ENCODE measurements at places on chromosomes 4 and X.

DNA sequence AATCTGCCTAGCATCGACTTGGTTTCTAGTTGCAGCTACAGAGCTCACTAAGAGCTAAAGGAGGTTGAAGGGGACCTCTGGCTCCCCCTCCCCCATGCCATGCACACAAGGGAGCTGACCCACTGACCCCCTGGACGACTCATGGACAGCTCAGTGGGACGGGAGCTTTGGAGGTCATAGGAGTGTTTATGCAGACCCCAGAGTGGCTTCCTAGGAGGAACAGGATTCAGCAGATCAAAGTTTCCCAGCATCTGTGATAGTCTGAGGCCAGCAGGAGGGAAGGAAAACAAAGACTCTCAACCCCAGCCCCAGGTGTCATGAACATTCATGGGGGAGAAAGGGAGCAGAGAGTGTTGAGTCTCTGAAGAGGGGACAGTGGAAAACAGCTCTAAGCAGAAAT is 104.4 kb downstream of the ARSF start:
- no peak for ATAC-seq

GRCh38 chr4:123848606-123849005 is 452.0 kb downstream of the SPRY1 start:
- ATAC-seq, result no peak

DNA sequence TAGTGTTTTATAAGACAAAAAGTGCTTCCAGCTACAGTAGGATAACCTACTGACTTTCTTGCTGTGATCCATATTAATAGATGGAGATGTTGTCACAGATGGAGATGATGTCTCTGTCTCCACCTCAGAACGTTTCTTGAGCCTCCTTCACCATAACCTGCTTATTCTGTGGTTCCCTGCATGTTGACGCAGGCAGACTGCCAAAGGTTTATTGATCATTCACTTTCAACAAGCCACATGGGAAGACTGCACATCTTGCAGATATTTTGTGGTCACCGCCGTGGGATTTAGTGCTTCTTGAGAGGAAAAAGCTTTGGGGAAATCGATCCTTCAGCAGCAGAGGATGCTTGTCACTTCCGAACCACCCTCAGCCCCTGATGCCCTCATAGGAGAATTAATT is 943.0 kb upstream of the PRKX start:
- ATAC-seq, result no peak

DNA sequence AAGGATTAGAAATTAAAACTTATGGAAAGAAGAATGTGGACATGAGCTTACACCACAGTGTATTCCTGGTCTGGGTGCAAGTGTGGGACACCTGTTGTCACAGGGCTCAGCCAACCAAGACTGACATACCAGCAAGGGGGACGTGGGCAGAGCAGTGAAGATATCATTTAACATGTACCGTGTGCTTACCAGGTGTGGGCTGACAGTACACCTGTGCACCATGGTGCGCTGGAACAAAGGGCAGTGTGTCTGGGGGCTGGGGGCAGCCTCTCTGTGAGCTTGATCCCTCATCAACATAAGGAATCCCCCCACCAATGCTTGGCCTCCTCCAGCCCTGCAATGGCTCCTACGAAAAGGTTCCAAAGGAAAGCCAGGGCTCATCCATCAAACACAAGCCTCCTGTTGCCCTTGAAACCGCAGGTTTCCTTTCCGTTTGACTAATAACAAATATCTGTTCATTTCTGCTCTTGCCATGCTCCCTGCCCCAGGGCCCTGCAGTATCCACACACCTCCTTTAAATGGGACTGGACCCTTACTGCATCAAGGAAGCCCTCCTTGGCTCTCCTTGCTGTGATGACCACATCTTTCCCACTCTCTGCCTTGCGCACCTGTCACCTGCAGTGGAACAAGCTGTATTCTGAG is 16.7 kb downstream of the EVC2 start:
- ATAC-seq, result no peak

DNA sequence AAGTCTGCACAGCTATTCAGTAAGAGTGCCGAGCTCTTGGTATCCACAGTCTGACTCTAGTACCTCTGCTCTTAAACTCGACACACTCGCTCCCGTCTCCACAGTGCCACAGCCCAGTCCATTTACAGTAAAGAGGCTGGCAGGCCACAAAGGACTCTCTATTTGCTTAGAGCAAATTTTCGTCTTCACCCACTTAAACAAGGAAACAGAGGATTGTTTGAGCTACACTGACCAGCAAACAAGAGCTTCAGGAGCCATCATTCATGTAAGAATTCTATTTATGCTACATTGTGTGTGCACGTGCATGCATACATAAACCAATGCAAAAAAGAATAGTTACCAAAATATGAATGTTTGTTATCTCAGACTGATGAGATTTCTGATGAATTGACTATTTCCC is 290.2 kb downstream of the USP46 start:
- no peak for ATAC-seq

DNA sequence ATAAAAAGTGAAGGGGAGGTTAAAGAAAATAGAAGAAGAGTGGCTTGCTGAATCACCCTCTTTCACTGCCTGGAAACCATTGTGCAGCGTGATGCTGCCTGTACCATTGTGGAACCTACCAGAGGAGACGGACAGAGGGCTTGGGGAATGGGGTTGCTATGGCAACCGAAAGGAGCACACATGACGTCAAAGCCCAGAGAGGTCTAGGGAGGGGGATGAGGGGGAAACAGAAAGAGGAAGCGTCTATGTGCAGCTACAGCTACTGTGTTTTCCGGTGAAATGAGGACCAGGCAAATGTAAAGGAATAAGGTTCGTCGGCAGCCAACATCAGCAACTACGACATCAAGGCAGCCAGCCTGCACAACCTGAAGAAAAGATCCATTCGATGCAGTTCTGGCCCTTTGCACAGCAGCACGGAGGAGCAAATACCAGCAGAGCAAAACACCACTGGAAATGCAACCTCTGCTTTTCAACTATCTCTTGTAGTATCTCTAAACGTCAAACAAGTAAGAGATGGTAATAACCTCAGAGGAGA is at the start of gene MAPK10:
Gene MAPK10 (minus strand): TSS at position 110 of the 535 bp plus-strand sequence.
- peak; percentile 97 for ATAC-seq

- no peak for ATAC-seq
Observed at GRCh38 chrX:118560489-118560888, 64.9 kb downstream of the DOCK11 start.

GRCh38 chr4:153594210-153594609 is 89.9 kb upstream of the TLR2 start:
- peak; percentile 56 for ATAC-seq

- ATAC-seq, result peak; percentile 21
Observed at GRCh38 chr4:87390551-87390890, 467 bp downstream of the HSD17B11 start.

DNA sequence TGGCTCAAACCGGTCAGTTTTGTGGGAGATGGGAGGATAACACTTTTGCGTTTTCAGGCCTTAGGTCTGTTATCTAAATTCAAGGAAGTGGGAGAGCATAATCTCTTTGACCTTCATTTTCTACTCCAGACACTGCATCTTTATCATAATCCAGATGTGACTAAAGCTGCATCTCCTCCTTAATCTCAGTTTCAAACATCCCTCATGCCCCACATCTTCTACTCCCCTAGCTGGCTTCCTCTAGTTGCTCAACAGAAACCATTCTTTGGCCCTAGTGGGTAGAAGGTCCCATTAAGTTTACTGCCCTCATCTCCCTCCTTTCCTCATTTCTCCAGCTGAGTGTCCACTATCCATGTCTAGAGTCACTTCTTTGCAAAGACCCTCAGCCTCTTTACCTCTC is 18.8 kb upstream of the RASL11B start:
- ATAC-seq, result no peak

- ATAC-seq, result no peak
Observed at GRCh38 chrX:310621-311155, 7.9 kb downstream of the GTPBP6 start.

DNA sequence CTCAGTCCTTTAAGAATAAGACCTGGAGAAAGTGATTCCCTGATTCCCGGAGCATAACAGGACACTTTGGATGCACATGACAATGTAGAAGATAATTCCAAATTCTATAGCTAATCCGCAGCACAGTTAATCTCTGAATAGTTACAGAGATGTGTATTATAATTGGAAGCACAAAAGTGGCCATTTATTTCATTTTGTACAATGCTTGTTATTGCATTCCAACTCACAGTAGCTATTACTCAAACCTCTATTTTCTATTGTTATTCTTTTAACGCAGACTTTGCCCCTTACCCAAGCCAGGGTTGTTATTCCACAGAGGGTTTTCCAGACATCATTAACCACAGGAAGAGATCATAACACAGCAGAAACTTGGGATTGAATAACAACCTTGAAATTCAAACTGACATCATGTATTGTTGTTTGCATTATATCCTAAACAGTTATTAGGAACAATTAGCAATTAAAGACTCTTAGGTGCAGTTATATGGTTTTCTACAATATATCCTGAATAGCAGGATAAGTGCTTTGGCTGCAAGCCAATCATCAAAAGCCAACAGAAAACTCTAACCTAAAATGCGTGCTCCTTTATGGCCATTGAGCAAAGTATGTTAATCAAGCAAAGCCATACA is 984.0 kb upstream of the TENM3 start:
- no peak for ATAC-seq

DNA sequence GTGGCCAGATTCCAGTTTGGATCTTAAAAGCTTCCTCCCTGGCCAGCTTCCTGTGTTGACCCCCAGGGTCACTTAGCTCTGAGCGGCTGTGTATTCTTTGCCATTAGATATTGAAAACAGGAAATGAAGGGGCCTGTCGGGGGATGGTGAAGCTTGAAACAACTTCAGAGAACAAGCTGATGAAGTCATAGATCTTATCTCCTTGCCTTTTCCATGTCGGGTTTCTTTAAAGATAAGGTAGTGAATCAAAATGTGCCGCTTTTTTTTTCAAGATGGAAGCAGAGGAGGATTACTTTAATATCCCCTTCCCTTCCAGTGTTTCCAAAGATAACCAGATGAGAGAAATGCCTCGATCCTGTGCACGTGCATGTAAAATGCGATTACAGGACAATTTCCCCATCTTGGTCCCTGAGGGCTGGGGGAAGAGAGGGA is 508.5 kb downstream of the MID1IP1 start:
- no peak for ATAC-seq

DNA sequence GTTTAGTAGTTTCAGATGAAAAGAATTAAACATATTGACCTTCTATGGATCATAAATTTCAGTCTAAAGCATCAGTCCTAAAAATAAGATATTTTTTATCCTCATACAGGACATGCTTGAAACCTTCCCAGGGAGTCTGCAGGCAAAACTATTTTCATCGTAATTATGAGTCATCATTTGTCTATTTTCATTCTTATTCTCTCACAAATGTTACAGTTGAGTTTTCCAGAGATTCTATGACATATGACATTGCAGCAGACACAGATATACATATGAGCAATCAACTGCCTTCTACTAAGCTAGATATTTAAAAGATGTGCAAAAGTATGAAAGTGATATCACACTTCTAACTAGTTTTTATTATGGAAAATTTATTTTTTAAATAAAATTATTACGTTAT is 398.0 kb downstream of the MAGEB5 start:
- no peak for ATAC-seq

DNA sequence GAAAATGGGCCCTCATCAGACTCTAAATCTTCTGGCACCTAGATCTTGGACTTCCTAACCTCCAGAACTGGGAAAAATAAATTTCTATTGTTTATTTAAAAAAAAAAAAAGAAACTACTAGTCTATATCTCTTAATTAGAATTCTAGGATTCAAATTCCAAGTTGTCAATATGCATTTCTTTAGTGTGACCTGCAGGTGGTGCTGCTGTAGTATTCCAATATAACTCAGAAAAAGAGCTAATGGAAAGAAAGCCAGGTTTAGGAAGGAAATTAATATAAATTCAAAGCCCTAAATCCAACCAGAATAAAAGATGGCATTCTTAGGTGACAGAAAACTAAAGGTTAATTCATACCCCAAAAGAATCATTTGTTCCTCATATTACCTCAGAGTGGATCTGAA is 80.0 kb upstream of the NALF2 start:
- ATAC-seq, result no peak

GRCh38 chr4:97104006-97104405 is 1039.3 kb downstream of the STPG2 start:
- no peak for ATAC-seq

DNA sequence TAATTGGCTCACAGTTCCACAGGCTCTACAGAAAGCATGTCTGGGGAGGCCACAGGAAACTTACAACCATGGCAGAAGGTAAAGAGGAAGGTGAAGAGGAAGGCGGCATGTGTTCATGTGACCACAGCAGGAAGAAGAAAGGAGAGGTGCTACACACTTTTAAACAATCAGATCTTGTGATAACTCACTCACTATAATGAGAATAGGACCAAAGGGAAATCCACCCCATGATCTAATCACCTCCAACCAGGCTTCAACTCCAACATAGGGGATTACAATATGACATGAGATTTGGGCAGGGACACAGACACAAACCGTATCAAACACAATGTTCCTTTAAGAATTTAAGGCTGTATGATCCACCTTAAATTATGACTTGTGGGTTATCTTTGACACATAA is 10.5 kb upstream of the PGM2 start:
- ATAC-seq, result no peak

DNA sequence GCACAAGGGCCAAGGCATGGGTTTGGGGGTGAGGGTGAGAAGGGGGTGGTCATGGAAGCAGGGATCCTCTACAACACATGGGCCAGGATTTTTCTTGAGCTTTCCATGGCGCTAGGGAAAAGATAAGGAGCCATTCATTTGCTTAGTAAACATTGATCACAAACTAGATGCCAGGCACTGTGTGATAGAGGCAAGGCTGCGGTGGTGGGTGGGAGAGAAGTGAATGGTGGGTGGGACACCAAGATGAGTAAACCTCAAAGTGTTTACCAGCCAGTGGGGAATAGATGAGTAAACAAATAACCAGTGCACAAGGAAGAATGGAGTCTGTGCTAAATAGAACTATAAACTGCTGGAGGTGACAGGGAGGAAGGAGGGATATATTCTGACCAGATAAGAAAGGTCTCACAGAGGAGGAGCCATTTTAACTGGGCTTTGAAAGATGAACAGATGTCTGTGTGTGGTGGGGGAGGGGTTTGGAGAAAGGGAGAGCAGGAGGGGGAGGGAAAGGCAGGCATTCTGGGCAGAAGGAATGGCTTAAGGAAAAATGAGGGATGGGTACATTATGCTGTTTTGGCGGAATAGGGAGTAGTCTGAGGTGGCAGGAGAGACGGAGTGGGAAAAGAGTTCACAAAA is 48.0 kb upstream of the LAS1L start:
- no peak for ATAC-seq

DNA sequence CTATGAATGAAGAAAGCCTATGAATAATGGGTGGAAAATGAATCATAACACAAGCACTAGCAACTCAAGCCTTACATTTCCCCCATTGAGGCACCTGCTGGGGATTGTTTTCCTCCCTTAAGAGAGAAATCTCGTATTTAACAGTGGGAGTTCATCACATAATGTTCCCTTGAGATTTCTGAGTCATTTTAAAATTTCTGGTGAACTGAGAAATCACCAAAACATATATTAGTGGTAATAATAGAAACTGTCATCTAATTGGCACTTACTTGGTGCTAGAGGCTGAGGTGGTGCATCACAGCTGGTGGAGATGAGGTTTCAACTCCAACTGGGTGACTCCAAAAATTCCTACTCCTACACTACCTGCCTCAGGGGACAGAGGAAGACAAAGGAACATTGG is 561.3 kb upstream of the LCORL start:
- ATAC-seq, result no peak

- peak; percentile 94 for ATAC-seq
Observed at GRCh38 chrX:153507484-153508178, 9.8 kb upstream of the ATP2B3 start.

GRCh38 chrX:2652106-2652505 is 39.0 kb upstream of the CD99 start:
- ATAC-seq, result no peak
